T follicular helper cell (primary cell): ENCODE measurements at places on chromosomes 3 and 15.

DNA sequence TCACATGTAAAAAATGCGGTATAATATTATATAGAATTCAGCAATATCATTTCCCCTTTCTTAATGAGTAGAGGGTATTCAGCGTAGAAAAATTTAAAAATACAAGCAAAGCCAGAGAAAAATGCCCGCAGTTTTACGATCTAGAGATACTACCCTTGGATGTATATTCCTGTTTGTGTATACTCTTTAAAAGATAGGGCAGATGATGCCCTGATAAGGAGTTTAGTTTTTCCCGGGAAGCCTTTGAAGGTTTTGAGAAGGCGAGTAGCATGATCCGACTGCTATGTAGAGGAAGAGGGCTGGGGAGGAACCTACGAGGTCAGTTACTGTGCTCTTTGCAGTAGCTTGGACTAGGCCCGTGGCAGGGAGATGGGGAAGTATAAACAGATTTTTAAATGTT is 1.2 kb downstream of the YEATS2 start:
- DNase-seq: no peak

DNA sequence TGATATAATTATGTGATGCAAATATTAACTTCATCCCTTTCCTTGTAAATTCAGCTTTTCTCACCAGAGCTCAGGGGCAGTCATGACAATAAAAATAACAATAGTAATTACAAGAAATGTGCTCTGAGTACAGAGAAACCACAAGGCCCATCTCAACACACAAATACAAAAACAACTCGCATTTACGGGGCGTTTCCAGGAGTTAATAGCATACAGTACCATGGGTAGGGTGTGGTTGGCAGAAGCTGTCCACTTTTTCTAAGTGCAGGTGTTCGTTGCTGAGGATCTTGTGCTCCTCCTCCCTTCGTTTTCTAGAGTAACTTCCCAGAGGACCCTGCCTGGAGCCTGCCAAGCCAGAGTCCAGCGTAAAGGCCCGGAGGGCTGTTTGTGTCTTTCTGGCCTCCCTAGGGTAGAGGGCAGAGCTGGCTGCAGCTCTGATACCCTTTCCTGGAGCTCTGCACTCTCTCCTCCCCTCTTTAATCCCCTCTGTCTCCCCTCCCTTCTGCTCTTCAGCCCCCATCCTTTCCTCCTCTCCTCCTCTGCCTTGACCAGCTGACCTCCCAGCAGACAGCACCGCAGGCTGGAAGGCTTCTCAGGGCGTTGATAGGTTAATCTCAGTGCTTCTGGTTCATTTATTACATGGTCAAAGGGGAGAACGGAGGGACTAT is 11.4 kb downstream of the SEMA3G start:
- no peak for DNase-seq

GRCh38 chr15:76994001-76994400 is 925 bp upstream of the PSTPIP1 start:
- no peak for DNase-seq

- DNase-seq: no peak
Measured at GRCh38 chr3:187930021-187930420, 184.8 kb upstream of the BCL6 start.

DNA sequence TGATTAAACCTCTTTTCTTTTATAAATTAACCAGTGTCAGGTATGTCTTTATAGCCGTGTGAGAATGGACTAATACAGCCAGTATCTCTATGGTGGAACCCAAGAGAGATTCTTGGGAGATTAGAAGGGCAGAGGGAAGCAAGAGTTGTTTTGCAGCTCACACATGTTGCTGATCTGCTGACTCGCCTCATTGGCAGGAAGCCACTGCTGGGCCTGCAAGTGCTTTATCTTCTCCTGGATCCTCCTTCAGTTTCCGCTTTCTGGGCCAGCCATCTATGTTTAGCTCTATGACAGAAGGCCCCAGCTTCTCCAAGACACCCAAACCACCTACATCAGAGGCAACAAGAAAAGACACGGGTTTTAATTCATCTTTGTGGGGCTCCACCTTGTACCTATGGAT is 23.4 kb upstream of the GALNT15 start:
- no peak for DNase-seq
